ENCODE measurements at places on chromosomes 11 and 22.

- no peak for DNase-seq
Measured at GRCh38 chr11:5303626-5304025, 1.9 kb upstream of the OR51B4 start.

DNA sequence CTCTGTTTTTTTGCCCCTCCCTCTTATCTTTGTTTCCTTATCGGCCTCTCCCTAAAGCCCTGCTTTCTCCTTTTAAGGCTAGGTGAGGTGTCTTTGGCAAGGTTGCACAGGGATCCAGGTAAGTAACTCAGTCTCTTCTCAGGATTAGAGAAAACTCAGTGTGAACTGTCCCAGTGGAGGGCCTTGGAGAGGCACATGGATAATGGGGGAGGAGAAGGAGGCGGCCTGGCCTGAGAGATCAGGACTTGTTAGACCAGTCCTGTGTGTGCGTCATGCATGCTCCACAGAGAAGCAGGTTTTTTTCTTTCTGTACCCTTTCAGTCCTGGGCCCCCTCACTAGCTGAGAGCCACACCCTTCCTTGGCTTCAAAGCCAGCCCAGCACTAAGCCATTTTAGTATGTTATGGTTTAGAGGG is 19.9 kb downstream of the CTNND1 start:
- no peak for DNase-seq

DNA sequence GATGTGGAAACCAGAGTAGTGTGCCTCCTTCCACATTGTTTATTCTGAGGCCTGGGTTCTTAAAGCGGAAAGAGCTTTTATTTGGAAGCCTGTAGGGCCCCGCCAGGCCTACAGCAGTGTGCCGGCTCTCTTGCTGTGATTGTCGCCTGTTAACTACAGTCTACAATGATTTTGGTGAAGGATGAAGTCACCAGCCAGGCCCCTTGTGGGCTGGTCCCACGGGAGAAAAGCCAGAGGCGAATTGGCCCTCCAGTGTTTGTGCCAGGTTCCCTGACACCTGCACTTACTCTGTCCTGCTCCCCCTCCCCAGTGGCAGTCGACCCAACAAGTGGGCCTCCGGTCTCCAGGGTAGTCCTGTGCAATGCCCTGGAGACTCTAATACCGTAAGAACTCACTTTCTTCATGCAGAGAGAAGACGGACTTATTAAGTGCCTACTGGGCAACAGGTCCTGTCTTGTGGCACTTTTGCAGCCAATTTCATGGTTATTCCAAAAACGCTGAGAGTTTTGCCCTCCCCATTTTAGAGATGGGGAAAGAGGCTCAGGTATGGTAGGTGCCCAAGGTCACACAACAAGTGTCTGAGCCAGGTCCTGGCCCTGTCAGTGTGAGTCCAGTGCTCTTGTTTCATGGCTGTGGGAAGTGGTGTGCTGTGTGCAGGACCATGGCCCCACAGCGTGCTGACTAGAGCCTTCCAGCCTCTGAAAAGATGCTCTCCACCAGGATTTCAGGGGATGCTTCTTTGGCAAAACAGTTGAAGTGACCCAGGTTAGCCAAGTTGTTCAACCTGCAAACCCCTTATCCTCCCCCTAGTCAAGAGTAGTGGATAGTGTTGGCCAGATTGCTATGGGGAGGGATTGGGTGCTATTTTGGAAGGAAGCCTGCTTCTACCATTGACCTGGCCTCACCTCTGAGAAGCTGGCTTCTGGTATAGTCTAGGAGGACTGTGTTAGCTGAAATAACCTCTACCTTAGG is 1.4 kb downstream of the MICAL2 start:
- DNase-seq: no peak

GRCh38 chr11:132604431-132604830 is 927.9 kb downstream of the OPCML start:
- no peak for DNase-seq

- no peak for DNase-seq
Measured at GRCh38 chr11:112735470-112735869, 225.8 kb upstream of the NCAM1 start.

DNA sequence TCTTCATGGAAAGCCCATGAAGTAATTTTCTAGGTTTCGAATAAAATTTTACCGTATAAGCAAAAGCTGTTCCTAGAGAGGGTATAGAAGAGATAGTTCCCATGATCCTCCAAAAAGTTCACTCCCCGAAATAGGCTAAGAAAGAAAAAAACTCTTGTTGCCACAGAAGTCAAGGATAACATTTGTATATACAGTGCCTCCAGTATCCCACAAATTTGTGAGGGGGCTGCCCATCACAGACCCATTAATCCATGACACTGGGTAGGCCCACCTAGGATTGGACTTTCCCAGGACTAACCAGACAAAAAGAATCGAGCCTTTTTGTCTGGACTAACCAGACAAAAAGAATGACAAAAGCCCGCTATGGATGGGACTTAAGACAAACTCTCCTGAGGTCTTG is 233.0 kb downstream of the DDX10 start:
- no peak for DNase-seq

DNA sequence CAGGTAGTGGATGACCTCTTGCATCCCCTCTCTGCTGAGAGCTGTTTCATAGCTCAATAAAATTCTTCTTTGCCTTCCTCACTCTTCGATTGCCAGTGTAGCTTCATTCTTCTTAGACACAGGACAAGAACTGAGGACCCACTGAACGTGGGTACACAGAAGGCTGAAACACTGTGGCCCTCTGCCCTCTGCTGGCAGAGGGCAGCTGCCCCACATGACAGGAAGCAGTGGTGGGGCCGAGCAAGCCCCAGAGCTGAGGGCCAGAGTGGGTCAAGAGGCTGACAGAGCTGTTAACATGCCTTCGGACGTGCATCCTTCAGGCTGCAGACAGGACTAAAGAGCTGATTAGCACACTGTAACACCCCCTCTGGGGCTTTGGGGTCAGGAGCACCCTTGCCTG is 15.6 kb downstream of the SMC1B start:
- DNase-seq: no peak

- no peak for DNase-seq
Measured at GRCh38 chr22:35552196-35552842, 11.7 kb downstream of the RASD2 start.
